Muscle of leg (tissue), 16 donors: ENCODE measurements at places on chromosomes 16 and 17. TPM values are rescaled to one million over a fixed set of nuclear protein-coding genes. Genes with fewer than 3 reads are reported as not detected.

The LDHD gene
- polyA plus RNA-seq, result 2.1 TPM

- DNase-seq, result no peak
Measured at GRCh38 chr17:16398270-16399267, 16.8 kb upstream of the TRPV2 start.

The DNASE1L2 gene
- 0.97 TPM for polyA plus RNA-seq

- peak; percentile 82 for DNase-seq
Measured at GRCh38 chr17:39147221-39148185, 3.9 kb downstream of the PLXDC1 start.

DNA sequence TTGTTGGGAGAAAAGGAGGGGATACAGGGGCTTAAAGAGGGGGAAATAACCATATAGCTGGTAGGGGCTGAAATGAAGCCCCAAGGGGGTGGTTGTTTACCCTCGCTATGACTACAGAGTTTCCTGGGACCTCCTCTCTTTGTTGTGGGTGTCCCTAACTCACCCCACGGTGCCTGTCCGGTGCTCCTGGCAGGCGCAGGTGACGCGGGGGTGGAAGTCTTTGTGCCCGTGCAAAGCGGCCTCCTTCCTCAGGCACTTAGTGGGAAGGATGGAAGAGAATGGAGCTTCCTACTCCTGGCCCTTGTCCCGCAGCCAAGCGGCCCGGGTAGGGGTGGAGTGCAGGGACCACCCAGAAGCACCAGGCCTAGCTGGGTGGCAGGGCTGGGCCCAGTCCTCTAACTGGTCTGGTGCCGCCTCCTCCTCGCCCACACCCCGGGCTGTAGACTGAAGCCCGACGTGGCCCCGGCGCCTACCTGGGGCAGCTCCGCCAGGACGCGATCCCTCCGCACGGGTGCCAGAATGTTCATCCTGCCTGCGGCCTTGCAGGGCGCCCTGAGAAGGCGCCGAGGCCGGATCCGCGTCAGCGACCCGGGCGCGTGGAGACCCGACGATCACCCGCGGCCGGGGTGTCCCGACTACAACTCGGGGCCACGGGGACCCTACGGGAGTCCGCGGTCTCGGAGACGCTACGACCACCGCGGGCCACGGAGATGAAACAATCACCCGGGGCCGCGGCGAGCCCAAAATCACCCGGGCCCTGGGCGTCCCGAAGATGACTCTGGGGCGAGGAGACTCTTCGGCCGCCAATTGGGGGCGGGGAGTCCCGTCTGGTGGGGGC is 709 bp downstream of the RAB34 start:
- peak; percentile 64 for DNase-seq

The SRCIN1 gene
- 0.99 TPM for polyA plus RNA-seq

The KRT40 gene
- polyA plus RNA-seq, result 14.2 TPM

The CENPX gene
- 33.4 TPM for polyA plus RNA-seq

DNA sequence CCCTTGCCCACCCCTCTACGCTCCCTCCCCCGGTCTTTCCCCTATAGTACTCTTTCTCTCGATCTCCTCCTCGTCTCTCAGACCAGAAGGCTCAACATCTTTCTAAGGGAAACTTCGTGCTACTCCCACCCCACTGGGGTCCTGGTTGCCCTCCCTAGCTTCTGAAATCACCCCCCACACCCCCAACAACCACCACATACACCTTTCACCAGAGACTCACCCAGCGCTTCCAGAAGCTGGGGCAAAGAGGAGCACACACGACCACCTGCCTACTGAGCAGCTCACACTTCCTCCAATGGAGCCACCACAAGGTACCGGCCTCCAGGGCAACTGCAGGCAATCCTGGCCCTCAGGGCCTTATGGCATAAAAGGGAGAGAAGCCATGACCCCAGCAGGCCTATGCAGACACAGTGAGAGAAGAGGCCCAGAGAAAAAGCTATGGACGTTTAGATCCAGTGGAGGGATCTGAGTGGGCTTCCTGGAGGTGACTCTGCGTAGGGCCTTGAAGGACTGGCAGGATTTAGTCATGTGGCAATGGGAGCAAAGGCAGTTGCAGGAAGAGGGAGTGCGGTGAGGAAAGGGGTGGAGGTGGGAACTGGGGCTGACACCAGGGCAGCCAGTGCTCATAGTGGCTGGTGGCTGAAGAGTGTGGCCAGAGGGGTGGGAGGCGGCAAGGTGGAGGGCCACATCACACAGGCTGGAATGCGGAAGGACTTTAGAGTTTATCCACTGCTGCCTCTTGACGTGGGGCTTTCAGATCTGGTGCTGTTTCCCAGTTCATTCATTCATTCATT is 12.1 kb upstream of the TMEM92 start:
- no peak for DNase-seq

The PIRT gene
- polyA plus RNA-seq, result 0.10 TPM

- no peak for DNase-seq
Measured at GRCh38 chr17:27862004-27862403, 31.2 kb downstream of the LYRM9 start.

GRCh38 chr16:81429045-81429521 is 15.5 kb upstream of the CMIP start:
- no peak for DNase-seq

The CSH2 gene
- 1.5 TPM for polyA plus RNA-seq
